ENCODE measurements at places on chromosomes 3 and 15.

DNA sequence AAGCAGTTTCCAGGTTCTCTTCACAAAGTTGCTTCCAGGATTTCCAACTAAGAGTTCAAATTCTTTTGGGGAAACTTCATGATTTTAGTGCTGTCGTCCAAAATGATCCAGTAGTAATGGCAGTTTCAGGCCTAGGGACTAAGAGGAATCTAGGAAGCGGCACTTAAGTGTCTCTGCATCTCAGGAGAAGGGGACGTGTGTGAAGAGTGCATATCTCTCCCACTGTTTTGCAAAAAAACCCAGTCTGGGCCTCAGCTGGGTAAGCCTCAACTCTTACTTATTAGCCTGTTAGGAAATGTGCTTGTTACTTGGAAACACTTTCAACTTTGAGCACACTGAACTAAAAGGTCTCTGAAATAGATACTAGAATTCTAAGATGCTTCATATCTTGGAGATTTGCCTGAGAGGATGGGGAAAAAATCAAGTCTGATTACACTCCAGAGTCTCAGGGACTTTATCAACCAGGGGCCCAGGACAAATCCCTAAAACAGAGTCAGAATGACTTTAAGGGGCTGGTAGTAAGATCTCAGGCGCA lies 81.8 kb downstream of the WDR76 start:
- DNase-seq = no peak

DNA sequence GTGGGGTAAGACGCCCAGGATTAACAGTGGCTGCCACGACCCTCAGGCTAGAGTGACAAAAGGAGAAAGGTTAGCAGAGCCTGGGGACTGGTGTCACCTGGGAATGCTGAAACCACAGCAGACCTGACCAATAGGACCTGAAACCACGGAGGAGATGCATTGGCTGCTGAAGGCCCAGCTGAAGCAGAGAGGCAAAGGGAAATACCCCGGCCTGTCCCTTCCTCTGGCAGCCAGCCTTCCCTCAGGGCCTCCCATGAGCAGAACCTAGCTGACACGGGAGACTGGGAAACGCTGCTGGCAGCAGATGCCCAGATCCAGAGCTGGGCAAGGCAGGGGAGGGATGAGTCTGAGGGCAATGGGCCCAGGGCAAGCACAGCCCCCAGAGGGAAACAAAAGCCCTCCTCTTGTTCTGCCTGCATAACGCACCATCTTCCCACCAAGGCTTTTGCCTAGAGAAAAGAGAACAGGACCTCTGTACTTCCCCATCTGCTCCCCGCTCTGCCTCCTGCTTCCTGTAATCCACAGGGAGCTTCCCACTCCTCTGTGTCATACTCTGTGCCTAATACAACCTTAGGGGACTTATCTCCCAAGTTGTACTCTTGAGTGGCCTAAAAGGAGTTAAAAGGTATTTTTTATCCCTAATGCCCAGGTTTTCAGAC lies 216.2 kb downstream of the ABHD5 start:
- DNase-seq = no peak

DNA sequence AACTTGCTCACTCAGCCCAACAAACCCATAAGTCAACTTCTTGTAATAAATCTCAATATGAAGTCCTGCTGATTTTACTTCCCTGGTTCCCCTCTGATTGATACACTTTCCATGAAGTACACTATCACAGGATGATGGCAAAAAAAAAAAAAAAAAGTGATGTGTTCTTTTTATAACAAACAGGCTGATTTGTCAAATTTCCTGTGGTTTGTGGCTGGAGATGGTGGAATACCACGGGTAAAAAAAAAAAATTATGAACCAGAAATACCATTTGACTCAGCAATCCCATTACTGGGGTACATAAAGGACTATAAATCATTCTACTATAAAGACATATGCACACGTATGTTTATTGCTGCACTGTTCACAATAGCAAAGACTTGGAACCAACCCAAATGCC lies 10.7 kb upstream of the SERPINI2 start:
- no peak for DNase-seq

DNA sequence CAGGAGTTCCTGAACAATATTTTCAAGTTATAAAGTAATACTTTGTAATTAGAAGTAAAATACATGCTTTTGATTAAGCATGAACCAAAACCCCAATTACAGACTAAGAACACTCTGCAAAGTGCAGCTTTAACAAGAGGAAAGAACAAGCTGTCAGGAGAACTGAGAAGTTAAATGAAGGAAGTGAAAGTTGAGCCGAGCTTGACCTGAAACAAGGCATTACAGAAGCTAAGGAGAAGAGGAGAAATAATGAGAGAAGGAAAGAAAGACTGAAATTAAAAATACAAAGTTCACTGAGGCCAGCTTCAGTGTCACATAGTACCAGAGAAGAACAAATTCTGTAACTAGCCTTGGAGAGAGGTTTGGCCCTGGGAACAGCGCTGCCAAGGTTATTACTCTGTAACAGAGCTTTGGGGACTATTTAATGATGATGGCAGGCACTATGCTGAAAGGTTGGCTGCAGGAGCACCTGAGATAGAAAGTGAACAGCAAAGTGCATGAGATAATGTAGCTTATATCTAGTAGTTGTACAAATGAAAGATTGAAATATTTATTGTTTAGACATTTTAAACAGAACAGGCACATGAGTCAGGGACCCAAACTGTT lies 241.9 kb upstream of the PEX5L start:
- no peak for DNase-seq

GRCh38 chr3:38111696-38112377 lies 25.1 kb downstream of the ACAA1 start:
- DNase-seq = no peak

GRCh38 chr3:128009952-128010846 lies 42.0 kb upstream of the SEC61A1 start:
- no peak for DNase-seq

All from right lung (tissue), 10 donors.